ENCODE measurements at places on chromosomes 3 and 15.

DNA sequence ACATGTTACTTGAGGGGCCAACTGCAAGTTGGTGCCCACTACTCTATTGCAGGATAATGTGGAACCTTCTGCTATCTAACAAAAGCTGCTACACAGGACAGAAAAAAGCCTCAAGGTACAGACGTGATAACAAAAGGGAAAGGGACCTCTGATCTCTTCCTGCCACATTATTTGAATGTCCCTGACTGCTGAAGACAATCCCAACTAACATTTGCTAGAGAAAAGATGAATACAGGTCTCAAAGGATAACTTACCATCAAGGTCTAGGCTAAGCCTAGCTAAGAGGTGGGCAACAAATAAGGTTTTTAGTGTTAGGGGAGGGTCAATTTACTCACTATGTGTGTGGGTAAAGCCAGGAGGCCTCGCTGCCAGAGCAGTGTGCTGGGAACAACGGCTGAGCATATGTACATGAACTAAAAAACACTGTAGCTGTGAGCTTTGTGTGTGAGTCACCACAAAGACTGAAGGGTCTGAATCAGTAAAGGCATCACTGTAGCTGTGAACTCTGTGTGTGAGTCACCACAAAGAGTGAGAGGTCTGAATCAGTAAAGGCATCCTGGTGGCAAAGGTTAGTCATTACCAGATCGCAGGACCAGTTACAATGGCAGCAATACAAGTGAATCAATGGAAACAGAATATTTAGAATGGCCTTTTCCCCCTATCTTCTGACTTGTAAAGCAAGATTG, 111.7 kb downstream of the LMLN start:
- no peak for DNase-seq
- no peak overlapping the region for H3K4me3 ChIP-seq
- peaks cover 6% of the 10 kb centered on the region for H3K27me3 ChIP-seq
- H3K4me1 ChIP-seq: no peaks in the 10 kb centered on the region
- no peak overlapping the region for H3K27ac ChIP-seq

DNA sequence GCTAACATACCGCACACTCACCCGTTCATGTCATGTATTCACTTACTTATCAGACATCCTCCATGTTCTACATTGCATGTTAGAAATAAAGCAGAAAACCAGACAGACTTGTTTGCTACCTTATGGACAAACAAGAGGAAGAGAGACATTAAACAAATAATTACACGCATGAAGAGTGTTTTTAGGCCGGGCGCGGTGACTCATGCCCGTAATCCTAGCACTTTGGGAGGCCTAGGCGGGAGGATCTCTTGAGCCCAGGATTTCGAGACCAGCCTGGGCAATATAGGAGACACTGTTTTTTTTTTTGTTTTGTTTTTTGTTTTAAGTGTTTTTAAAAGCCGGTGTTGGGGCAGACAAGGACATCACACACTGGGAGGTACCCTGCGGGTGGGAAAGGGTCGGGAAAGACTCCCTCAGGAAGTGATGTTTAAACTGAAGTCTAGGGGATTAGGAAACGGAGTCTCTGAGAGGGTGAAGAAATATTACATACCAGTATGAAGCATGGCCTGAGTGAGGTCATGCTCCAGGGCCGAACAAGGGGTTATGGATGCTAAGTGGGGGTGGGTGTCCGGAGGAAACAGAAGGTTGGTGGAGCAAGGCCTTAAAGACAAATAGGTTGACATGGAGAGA, 2.1 kb upstream of the USP3 start:
- DNase-seq: no peak
- H3K4me3 ChIP-seq: no peak overlapping the region
- H3K4me1 ChIP-seq: peaks cover 25% of the 10 kb centered on the region
- H3K27ac ChIP-seq: peak overlapping the region; percentile 97
- H3K27me3 ChIP-seq: no peaks in the 10 kb centered on the region

DNA sequence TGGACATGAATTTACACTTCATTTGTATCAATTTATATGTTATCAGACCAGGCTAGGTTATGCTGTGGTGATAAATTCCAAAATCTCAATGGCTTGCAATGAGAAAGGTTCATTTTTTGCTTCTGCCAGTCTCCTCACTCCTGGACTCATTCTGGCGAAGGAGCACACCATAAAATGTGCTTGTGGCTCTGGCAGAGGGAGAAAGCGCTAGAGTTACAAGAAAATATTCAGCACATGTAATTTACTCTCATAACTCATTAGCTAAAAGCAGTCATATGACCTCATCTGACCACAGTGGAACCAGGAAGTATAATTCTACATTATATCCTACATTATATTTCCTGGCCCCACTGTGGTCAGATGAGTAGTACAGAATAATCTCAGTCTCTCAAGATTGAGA, 193.8 kb downstream of the BCHE start:
- no peaks in the 10 kb centered on the region for H3K27me3 ChIP-seq
- H3K4me3 ChIP-seq: no peak overlapping the region
- DNase-seq: no peak

GRCh38 chr15:43625106-43625505, 6.5 kb upstream of the STRC start:
- H3K4me3 ChIP-seq: no peak overlapping the region
- no peaks in the 10 kb centered on the region for H3K4me1 ChIP-seq
- DNase-seq: no peak
- no peak overlapping the region for H3K27ac ChIP-seq
- no peaks in the 10 kb centered on the region for H3K27me3 ChIP-seq

- H3K4me1 ChIP-seq: no peaks in the 10 kb centered on the region
- H3K4me3 ChIP-seq: no peak overlapping the region
- no peaks in the 10 kb centered on the region for H3K36me3 ChIP-seq
- no peak overlapping the region for H3K27ac ChIP-seq
- DNase-seq: no peak
These were observed 32.3 kb upstream of the CYP11A1 start for GRCh38 chr15:74399511-74400312.

DNA sequence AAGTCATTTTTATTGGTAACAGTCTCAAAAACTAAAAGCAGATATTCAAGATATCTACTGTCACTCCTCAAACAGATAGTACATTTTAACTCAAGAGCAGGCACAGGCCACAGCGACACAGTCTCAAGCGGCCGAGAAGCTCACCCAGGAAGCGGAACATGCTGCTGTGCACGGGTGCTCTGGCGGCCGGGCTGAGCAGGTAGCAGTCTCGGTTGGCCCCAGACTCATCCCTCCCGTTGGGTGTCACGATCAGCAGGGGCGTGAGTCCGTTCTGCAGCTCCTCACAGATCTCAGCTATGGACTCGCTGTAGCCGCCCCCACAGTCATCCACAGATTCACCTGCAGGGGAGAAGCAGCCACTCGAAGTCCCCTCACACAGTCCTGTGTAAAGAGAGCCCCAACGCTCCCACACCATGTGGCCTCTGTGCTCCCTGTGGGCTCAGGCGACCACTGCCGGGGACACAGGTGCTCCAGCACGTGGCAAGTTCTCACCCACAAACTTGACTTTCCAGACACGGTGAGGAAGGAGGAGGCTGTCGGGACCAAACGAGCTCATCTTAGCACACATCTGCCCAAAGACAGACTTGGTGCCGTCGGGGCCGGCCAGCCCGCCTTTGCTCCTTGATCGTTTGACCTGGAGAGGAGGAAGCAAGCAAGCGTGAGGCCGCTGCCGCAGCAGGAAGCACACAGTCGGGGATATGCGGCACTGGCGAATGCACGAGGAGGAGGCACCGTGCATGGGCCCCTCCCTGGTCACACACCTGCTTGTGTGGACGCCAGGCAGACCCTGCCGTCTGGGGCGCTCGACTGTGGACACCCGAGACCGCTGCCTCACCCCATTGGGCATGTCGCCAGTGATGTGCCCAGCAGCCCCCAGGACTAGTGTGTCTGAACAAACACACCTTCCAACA, 17.7 kb upstream of the OCA2 start:
- no peak overlapping the region for H3K4me3 ChIP-seq
- DNase-seq: peak; percentile 56
- H3K27me3 ChIP-seq: no peaks in the 10 kb centered on the region
- H3K4me1 ChIP-seq: no peaks in the 10 kb centered on the region

GRCh38 chr3:122251428-122251827, 68.0 kb downstream of the CASR start:
- no peaks in the 10 kb centered on the region for H3K27me3 ChIP-seq
- H3K36me3 ChIP-seq: no peaks in the 10 kb centered on the region
- no peaks in the 10 kb centered on the region for H3K4me1 ChIP-seq
- no peak overlapping the region for H3K4me3 ChIP-seq
- DNase-seq: no peak

DNA sequence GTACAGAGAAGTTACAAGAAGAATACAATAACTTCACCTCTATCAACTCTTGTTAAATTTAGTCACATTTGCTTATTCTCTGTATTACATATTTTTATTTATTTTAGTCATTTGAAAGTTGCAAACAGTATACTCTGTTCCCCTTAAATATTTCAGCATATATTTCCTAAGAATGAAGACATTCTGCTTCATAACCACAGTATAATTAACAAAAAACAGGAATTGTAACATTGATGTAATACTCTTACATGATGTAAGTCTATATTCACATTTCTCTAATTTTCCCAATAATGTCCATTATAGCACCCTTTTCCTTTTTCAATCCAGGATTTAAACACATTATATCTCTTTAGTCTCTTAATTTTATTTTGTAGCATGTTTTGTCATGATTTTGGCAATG, 112.0 kb downstream of the AKAP13 start:
- no peaks in the 10 kb centered on the region for H3K36me3 ChIP-seq
- H3K27me3 ChIP-seq: no peaks in the 10 kb centered on the region
- no peak for DNase-seq
- peaks cover 30% of the 10 kb centered on the region for H3K4me1 ChIP-seq
- no peak overlapping the region for H3K4me3 ChIP-seq
- H3K27ac ChIP-seq: no peak overlapping the region

- peaks cover 20% of the 10 kb centered on the region for H3K4me1 ChIP-seq
- no peak overlapping the region for H3K4me3 ChIP-seq
- no peaks in the 10 kb centered on the region for H3K27me3 ChIP-seq
- no peak for DNase-seq
- H3K27ac ChIP-seq: peak overlapping the region; percentile 20
These were observed 20.0 kb downstream of the SLC35G2 start for GRCh38 chr3:136838641-136839555.

DNA sequence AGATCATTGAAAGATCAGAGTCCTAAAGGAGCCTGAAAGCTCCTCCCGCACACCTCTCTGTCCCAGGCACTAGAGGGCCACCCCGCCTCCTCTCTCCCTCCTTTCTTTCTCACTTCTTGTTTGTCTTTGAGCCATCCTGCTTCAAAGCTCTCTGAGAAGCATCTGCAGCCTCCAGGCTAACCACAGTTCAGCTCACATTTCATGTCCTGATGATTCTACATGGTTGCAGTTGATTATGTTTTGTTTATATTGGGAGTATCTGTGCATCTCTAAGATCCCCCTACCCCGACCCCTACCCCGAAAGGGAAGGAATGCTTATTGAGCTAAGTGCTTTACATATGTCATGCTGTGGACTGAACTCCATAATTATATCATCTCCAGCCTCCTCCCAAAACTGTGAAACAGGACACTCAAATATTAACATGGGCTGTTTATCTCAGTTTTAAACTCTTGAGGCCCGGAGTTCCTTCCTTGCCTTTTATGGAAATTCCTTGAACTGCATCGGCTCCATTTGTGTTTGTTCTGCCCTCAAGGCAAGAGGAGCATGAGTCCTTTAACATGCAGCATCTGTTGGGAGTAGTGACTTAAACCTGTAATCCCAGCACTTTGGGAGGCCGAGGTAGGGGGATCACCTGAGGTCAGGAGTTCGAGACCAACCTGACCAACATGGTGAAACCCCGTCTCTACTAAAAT, 30.9 kb downstream of the MGLL start:
- no peak for DNase-seq
- no peaks in the 10 kb centered on the region for H3K36me3 ChIP-seq
- H3K4me1 ChIP-seq: peaks cover 37% of the 10 kb centered on the region
- H3K4me3 ChIP-seq: no peak overlapping the region
- peak overlapping the region; percentile 31 for H3K27ac ChIP-seq

GRCh38 chr15:85950101-85950500, 129.6 kb upstream of the AGBL1 start:
- H3K4me1 ChIP-seq: no peaks in the 10 kb centered on the region
- H3K4me3 ChIP-seq: no peak overlapping the region
- peak; percentile 75 for DNase-seq
- no peak overlapping the region for H3K27ac ChIP-seq
- H3K27me3 ChIP-seq: no peaks in the 10 kb centered on the region
- no peaks in the 10 kb centered on the region for H3K36me3 ChIP-seq

GRCh38 chr15:64893481-64894394, 18.0 kb upstream of the ANKDD1A start:
- no peaks in the 10 kb centered on the region for H3K36me3 ChIP-seq
- H3K27ac ChIP-seq: peak overlapping the region; percentile 96
- peaks cover 50% of the 10 kb centered on the region for H3K4me1 ChIP-seq
- peak overlapping the region; percentile 48 for H3K4me3 ChIP-seq

DNA sequence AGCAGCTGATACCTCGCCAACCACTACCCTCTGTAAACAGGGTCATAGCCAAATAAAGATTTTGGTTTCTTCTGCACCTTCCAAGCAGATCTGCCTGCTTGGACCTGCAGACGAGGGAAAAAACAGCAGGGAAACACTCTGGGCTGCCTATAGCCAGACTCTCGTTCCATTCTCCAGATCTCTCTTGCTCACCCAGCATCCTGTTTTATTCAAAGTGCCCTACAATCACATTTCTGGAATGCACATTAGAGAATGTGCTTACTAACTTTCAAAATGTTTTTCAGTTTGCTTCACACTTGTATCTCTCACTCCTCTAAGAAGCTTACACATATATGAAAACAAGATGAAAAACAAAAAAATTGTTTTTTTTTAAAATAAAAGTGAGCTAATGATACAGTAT, 71.4 kb downstream of the MLH1 start:
- H3K27ac ChIP-seq: no peak overlapping the region
- no peak for DNase-seq
- H3K36me3 ChIP-seq: peaks cover 7% of the 10 kb centered on the region

DNA sequence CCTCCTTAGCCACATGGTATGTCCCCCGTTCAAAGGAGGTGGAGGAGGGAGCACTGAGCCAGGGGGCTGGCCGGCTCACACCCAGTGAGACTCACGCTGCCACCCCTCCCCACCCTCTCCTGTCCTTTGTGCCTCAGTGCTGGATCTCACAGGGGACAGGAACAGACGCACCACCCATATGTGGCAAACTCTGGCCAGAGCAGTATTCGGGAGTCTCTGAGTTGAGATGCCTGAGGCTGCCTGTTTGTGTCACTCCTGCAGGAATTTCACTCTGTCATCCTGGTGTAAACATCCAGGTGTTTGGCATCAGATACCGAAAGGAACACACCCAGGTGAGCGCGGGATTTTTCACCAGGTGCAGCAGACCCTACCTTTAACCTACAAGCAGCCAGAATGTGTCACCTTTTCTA, 25.7 kb downstream of the RGMA start:
- peaks cover 3% of the 10 kb centered on the region for H3K36me3 ChIP-seq
- no peaks in the 10 kb centered on the region for H3K4me1 ChIP-seq
- H3K27ac ChIP-seq: no peak overlapping the region
